CD4-positive, CD25-positive, alpha-beta regulatory T cell (primary cell): ENCODE measurements at places on chromosomes 16 and 17. TPM values are rescaled to one million over a fixed set of nuclear protein-coding genes. Genes with fewer than 3 reads are reported as not detected.
A peak's percentile ranks its signal among the peaks of the same experiment; 100 is the strongest.

KRT27 gene
- not detected for total RNA-seq

- DNase-seq, result no peak
Observed at GRCh38 chr17:69712801-69713311, 298.4 kb downstream of the MAP2K6 start.

DNA sequence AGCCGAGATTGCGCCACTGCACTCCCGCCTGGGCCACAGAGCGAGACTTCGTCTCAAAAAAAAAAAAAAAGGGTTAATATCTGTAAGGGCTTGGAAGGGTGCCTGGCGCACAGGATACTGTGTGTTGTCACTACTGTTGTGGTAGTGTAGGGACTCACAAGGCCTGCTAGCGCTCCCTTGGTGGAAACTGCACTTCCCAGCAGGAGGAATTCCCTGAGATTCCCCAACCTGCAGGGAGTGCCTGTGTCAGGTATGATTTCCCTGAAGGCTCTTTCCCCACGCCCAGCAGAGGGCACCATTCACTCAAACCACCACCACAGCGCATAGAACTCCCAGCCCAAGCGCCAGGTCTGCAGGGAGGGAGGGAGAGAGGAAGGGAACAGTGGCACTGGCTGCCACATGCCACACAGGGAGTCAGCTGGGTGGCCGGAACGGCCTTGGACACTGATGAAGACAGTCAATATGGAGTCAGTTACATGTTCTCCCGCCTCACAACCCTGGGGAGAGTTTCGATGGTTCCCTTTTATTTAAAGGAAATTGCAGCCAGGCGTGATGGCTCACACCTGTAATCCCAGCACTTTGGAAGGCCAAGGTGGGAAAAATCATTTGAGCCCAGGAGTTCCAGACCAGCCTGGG, 32.7 kb upstream of the CDH1 start:
- peak; percentile 35 for DNase-seq

GRCh38 chr16:52068447-52069074, 478.4 kb downstream of the TOX3 start:
- DNase-seq, result no peak

DNA sequence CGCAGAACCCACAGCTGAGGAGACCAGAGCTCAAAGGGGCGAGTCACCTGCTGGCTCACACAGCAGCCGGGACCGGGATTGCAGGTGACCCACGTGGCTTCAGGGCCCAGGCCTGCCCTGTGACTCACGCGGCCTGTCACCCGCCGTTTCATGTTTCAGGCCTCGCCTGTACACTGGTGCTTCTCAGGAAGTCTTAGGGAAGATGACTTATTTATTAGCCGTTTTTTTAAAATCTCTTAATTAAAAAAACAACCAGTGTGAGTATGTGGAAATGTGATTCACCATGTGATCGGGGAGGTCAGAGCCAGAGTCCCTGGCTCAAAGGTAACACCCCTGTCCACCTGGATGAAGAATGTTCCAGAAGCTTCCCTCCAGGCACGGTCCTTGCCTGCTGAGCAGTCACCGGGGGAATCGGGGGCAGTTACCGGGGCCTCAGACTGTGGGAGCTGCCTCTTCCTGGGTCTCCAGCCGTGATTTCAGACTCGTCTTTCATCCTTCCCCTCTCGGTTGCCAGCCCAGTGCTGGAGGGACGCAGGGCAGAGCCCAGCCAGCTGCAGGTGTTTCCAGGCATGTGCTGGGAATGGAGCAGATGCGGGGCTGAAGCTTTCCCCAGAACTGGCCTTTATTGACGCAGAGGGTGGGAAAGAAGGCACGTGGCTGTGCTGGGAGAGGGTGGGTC, 49.3 kb downstream of the CMIP start:
- DNase-seq, result no peak

DNA sequence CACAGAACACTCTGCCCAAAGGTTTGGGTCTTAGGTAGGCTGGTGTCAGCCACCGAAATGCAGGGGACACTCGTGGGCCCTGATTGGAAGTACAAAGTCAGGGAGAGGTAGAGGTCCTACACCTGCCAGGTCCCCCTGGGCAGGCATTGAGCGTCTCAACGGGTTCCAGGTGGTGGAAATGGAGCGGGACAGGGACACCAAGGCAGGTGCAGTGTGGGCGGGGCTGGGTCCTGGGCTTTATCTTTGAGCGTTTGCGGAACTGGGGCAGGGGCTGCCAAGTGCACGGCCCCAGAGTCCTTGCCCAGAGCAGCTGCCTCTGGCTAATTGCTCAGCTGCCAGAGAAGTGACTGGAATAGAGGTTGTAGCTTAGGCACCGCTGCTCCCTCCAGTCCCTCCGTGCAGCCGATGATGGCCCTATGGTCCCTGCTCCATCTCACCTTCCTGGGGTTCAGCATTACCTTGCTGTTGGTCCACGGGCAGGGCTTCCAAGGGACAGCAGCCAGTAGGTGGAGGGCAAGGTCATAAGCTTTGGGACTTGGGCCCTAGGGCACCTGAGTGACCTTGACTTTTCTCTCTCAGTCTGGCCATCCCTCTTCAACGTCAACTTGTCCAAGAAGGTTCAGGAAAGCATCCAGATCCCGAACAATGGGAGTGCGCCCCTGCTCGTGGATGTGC, at the start of gene ZACN:
Gene ZACN (plus strand): TSS at position 323 of the 675 bp plus-strand sequence. CDS start 83 bp downstream, at position 406.
- no peak for DNase-seq

OR3A3 gene
- total RNA-seq, result not detected

DNA sequence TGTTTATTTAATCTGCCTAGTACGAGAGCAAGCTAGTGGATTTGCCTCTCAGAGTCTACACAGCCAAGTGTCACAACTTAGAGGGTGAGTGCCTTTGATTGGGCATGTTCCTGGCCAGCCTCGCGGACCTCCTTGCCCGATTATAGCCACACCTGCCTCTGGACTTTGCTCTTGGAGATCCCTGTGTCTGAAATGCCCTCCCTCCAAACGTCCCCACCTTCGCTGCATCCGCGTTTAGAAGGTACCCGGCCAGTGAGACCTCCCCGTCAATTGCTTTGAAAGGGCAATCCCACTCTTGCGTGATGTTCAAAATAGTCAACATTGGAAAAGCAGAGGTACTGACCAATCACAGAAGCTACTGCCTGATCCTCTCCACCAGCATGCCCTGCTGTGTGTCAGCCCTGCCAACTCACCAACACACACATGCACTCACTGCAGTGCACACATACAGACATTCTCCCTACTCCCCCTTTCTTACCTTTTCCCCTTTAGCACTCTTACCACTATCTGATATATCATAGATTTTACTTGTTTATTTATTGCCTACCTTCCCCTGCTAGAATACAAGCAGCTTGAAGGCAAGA, 6.5 kb upstream of the SDK2 start:
- no peak for DNase-seq

DNA sequence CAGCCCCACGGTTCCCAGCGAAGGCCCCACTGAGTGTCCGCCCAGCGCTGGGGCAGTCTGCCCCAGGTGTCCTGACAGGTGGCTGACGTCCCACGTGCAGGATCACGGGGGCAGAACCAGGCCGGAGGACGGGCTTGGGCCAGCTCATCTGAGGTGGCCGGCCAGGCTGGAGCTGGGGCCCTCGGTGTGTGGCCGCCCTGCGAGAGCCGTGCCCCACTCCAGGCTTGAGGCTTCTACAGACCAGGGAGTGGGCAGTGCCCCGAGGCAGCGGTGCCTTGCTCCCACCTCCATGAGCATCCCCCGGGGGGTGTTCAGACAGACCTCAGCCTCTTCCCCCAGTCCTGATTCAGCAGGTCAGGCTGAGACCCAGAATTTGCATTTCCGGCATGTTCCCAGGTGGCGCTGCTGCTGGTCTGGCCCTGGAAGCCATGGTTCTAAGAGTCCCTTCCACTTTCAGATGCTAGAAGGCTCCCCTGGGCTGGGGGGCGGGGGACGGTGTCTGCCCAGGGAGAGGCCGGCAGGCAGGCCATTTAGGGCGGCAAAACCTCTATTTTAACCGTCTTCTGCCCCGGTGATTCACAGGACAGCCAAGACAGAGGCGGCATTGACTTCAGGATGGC, 35.4 kb upstream of the PABPN1L start:
- no peak for DNase-seq

DNA sequence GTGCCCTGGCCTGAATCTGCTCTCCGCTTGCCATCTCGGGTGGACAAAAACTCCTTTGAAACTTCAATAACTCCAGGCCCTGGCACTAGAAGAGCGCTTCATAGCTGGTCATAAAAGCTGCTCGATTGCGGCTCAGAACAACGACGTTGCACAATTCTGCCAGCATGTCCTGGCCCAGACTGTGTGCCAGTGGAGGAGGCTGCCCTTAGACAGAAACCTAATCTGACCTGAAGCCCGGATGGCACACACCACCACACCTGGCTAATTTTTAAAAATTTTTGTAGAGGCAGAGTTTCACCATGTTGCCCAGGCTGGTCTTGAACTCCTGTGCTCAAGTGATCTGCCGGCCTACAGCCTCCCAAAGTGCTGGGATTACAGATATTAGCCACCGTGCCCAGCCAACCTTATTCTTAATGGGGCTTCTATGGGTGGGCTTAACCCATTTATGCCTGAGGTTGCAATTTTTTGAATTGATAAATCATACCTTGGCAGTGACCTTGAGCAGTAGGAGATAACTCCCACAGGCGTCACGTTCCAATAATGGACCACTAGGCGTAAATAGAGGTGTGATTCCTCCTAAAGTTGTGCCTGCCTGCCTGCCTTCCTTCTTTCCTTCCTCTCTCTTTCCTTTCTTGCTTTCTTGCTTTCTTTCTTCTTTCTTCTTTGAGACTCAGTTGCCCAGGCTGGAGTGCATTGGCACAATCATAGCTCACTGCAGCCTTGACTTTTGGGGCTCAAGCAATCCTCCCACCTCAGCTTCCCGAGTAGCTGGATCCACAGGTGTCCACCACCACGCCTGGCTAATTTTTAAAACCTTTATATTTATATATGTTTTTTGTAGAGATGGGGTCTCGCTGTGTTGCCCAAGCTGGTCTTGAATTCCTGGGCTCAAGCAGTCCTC, 1.1 kb upstream of the PPL start:
- no peak for DNase-seq

DNA sequence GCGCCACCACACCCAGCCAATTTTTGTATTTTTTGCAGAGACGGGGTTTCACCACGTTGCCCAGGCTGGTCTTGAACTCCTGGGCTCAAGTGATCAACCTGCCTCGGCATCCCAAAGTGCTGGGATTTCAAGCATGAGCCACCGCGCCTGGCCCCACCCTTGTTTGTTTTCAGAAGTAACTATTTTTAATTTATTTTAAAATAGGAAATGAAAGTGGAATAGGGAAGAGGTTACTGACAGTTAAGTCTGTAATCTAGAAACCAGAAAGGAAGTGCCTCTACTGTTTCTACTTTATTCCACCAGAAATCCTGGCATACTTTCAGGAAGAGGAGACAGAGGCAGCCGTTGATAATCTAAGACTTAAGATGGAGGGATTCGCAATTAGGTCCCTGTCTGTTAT, 225.6 kb downstream of the TANC2 start:
- no peak for DNase-seq

DNA sequence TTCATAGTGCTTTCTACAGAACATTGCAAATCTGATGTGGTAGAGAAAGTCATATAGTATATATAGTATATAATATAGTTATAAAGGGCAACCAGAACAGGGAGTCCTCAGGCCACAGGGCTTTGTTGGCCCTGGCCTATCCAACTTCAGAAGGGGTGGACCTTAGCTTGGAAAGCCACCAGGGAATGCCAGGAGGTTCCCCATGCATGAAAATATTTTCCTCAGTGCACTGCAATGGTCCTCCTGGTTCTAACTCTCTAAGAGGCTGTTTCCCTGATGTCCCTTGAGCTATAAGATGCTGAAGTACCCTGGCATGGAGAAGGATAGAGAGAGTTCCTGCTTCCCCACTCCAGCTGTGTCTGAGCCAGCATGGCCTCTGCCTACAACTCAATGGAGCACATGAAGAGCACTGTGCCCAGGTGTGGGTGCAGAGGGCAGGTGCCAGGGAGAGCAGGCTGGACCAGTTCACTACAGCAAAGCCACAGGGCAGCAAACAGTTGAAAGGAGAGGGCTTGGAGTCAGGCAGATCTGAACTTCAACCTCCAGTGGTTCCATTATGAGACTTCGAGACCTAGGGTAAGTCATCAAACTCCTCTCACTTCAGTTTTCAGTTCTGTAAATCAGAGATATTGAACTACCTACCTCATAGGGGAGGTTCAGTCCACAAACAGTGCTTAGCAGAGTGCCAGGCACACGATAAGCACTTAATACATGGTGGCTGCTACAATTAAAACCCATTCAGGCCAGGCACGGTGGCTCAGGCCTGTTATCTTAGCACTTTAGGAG, 183.1 kb downstream of the SALL1 start:
- DNase-seq, result no peak

- DNase-seq, result no peak
Observed at GRCh38 chr16:11307639-11308492, 26.7 kb upstream of the PRM1 start.

GRCh38 chr17:79164913-79165695, 90.5 kb downstream of the ENGASE start:
- DNase-seq, result no peak

GRCh38 chr17:42027961-42028790, 8.3 kb downstream of the NKIRAS2 start:
- no peak for DNase-seq

- DNase-seq, result no peak
Observed at GRCh38 chr16:68884861-68885720, 41.8 kb downstream of the TANGO6 start.

DNA sequence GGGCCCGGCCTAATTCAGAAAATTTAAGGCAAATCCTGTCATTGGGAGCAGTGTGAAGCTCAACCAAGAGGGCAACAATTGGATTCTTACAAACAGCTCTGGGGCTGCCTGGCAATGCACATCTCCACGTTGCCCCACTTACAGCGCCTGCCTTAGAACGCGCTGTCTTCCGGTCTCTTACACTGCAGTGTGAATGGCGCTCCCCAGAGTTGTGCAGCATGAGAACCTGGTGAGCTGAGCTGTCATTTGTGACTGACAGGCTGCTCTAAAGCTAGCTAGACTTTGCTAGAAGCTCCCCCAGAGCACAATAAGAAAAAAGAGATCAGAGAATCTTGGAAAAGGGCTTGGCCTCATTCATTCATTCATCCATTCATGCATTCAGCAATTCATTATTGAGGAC, 64.5 kb upstream of the PLCG2 start:
- no peak for DNase-seq

- DNase-seq, result no peak
Observed at GRCh38 chr16:79713609-79714309, 113.2 kb upstream of the MAF start.

DNA sequence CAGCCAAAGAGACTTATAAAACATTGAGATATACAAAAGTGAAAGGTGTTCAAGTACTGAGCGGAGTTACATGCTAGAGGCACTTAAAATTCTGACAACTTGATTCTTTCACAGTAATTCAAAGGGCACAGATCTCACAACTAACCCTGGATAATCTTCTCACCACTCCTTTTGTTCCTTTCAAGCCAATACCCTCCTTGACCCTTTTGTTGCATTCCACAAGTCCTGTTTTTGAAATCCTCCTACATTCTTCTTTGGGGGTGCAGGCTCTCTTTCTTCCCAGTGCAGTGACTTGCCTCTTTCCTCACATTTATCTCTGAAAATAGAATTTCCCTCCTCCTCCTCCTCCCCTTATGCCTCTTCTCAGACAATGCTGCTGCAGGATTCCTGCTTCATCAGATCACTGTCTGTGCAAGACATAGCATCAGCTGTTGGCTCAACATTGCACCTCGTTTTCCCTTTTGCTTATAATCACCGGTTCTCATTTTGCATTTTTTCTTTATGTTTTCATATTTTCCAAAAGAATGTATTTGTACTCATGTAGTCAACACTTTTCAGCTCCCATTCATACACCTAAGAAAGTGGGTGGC, 199.3 kb downstream of the CDH8 start:
- no peak for DNase-seq

GRCh38 chr17:17484451-17484899, 7.7 kb downstream of the MED9 start:
- DNase-seq, result no peak

- no peak for DNase-seq
Observed at GRCh38 chr17:67270416-67270815, 25.4 kb upstream of the HELZ start.
